ENCODE measurements at places on chromosomes 13 and 19.

DNA sequence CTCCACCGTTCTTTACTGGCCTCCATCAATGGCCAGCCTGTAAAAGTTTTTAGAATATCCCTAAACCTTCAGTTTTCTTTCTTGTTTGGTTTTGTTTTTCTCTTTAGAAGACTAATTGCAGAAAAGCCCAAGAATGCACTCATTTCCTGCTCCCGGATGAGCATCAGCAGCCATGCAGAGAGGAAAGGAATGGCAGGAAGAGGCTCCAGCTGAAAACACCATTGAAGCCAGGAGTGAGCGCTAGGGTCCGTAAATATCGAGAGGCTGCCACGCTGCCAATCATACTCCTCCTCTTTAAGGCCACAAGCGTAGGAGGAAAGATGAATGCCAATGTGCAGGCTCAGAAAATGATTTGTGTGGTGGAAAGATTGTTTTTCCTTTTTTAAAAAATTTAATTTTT lies 57.4 kb upstream of the UBE2L5 start:
- DNase-seq, result peak; percentile 37

DNA sequence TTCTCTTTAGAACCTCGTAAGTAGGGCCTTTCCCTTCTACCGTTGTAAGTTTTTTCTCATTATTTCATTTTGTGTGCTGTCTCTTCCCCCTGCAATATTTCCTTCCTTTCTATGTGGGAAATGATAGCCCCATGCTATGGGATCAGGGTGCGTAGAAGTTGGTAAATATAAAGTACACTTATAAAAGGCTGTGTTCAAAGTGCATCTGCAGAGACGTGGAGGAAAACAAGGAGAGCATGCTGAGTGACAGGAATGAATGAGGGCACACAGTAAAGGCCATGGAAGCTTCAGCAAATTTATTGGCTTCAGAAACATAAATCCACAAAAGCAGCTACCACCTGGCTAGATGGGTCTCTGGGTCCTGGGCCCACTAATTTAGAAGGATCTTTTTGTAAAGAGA lies 21.6 kb upstream of the SPRY2 start:
- DNase-seq, result no peak

GRCh38 chr13:106522898-106523525 lies 12.4 kb downstream of the EFNB2 start:
- no peak for DNase-seq

- no peak for DNase-seq
These were observed 2.7 kb upstream of the DNAAF3 start for GRCh38 chr19:55169136-55169535.

DNA sequence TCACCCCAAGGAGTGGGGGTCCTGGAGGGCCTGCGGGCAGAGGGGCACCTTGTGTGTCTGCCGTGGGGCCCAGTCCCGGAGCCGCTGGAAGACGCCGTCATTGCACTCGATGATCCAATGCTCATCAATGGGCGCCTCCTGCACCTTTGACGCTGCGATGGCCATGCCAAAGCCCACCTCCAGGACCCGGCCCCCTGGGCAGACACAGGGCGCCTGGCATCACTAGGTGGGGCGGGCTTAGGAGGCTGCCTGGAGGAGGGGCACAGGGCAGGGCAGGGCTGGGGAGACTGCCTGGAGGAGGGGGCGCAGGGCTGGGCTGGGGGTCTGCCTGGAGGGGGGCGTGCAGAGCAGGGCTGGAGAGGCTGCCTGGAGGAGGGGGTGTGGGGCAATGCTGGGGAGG lies 1.6 kb downstream of the GAMT start:
- no peak for DNase-seq

- no peak for DNase-seq
These were observed 2236.5 kb downstream of the PCDH9 start for GRCh38 chr13:64993514-64994164.

GRCh38 chr19:3404324-3405260 lies 38.2 kb downstream of the NFIC start:
- no peak for DNase-seq

- no peak for DNase-seq
These were observed 52.2 kb downstream of the RFC3 start for GRCh38 chr13:33870046-33870668.
